ENCODE measurements at places on chromosomes 7 and 10. TPM values are rescaled to one million over a fixed set of nuclear protein-coding genes. Genes with fewer than 3 reads are reported as not detected.

DNA sequence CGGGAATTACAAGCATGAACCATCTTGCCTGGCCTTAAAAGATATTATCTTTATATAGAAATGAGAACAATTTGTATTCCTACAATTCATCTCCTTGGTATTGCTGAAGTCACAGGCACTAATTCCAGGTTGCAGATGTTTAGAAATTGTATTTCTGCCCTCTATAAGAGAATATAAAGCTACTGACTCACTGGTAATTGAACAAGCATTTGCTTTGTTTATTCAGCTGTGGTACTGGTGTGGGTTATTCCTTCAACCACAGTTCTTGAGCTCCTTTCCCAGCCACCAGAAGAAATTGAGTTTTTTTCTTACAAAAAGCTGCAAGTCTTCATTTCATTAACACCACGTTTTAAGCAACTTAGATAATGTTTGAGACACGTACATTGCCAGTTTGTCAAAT, 29.0 kb upstream of the MPP7 start:
- DNase-seq, result peak; percentile 16

- no peak for DNase-seq
Observed at GRCh38 chr7:99835189-99835588, 7.4 kb downstream of the CYP3A43 start.

DNA sequence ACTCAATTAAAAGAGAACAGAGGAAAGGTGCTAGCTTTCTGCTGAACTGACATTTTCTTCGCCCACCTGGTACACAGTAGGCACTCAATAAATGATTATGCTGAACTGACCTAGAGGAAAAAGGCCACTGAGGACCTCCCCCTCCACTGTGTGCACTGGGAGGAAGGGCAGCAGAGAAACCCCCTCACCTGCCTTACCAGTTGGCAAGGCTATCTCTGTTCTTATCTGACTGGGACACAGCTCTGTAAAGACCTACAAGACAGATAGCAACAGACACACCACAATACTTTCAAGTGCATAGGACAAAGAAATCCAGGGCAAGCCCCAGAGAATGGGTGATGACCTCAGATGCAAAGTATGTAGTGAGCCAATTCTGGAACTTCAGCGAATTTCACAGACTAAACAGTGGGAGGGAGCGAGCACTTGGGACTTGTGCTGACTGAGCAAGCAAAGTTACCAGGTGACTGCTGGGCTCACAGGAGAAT, 30.4 kb downstream of the PDLIM1 start:
- peak; percentile 75 for DNase-seq

GRCh38 chr10:71094712-71095390, 117.5 kb upstream of the UNC5B start:
- peak; percentile 8 for DNase-seq

- no peak for DNase-seq
Observed at GRCh38 chr7:108078691-108079090, 51.5 kb downstream of the LAMB4 start.

DNA sequence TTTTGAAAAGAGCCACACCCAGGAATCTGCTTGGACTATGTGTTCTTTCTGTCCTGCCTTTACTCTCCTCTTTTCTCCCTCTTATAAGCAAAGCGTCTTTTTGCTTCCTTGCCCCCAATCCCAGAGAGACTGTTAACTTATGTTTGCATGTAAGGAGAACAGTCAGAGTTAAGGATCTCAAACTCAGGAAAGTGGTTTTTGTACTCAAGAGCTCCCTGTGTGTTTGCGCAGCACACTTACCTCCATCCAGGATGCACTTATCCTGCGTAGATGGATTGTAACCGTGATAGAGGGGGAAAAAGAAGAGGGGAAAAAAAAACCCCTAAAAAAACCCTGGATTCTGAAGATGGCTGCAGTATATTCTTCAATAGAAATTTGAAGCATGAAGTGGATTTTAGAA, 228.9 kb downstream of the AUTS2 start:
- DNase-seq, result no peak

- peak; percentile 74 for DNase-seq
Observed at GRCh38 chr10:102449321-102450123, 1.8 kb downstream of the C10orf95 start.

DNA sequence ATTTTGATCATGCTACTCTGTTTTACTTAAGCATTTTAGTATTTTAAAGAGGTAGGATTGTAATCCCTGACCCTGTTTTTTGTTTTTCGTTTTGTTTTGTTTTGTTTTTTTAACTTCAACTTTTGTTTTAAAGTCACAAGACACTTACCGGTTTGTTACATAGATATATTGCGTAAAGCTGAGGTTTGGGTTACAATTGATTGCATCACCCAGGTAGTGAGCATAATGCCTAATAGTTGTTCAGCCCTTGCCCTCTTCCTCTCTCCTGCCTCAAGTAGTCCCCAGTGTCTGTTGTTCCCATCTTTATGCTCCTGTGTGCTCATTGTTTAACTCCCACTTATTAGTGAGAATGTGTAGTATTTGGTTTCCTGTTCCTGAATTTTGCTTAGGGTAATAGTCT, 93.1 kb upstream of the TEX47 start:
- DNase-seq, result no peak

GRCh38 chr10:14605231-14605925, 169.3 kb downstream of the FAM107B start:
- DNase-seq, result peak; percentile 78

- DNase-seq, result no peak
Observed at GRCh38 chr7:92402920-92403759, 44.1 kb upstream of the GATAD1 start.

GRCh38 chr7:107025449-107026103, 18.9 kb upstream of the PRKAR2B start:
- DNase-seq, result no peak

GRCh38 chr7:140069298-140069949, 6.7 kb upstream of the PARP12 start:
- no peak for DNase-seq

- no peak for DNase-seq
Observed at GRCh38 chr7:139192014-139192706, 38.9 kb upstream of the UBN2 start.

GRCh38 chr7:11935905-11936304, 103.9 kb upstream of the THSD7A start:
- no peak for DNase-seq

DNA sequence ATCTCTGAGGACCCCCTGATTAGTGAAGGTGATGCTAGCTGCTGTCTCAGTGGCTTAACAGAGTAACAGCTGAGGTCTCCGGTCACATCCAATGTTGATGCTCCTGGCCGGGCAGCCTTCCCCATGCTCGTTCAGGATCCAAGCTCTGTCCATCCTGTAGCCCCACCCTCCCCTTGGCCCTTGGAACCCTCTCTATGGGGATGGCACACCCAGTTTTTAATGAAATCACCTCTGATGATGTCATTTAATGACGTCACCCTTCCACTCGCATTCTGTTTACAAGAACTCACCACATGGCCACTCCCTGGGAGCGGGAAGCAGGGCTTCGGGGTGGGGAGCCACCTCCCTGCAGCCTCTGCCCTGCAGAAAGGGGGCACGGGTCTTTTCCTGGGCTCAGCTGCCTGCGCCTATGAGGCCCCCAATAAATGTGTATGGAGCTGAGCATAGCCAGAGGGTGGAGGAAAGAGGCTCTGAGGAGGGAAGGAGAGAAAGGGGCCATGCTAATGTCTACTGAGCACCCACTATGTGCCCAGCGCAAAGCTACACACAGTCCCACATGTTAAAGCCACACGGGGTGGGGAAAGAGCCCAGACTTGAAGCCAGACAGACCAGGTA, 95.5 kb downstream of the OAT start:
- DNase-seq, result no peak

DNA sequence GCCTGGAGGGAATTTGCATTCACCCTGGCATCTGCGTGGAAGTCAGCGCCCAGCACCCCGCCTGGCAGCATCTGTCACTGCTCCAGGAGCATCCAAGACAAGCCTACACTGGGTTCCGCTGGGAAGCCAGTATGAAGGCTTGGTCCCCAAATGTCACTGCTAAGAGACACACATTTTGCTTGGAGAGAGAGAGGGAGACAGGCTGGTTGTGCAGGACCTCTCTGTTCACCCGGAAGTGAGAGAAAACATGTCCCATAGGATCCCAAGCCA, 119.5 kb downstream of the SEC23IP start:
- DNase-seq, result no peak

GRCh38 chr10:52645187-52645758, 127.3 kb downstream of the MBL2 start:
- DNase-seq, result no peak

- no peak for DNase-seq
Observed at GRCh38 chr10:7553531-7553930, 113.2 kb downstream of the ITIH5 start.

- peak; percentile 29 for DNase-seq
Observed at GRCh38 chr7:28984631-28985030, 26.5 kb upstream of the TRIL start.

DNA sequence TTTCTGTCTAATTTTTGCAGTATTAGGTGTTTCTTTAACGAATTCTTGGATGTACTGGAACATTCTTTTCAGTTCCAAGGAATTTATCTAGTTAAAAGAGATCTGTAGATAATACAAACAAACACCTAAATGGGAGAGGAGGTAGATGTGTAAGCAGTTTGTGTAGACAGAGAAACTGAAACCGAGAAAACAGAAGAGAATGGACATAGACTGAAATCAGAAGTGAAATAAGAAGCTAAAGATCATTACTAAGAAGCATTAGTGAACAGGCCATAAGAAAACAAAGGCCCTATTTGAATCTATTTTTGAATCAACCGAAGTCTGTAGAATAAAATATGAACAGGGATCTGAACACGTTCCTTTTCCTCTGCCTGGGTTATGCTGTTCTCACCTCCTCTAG, 26.5 kb upstream of the TMEM229A start:
- DNase-seq, result no peak

DNA sequence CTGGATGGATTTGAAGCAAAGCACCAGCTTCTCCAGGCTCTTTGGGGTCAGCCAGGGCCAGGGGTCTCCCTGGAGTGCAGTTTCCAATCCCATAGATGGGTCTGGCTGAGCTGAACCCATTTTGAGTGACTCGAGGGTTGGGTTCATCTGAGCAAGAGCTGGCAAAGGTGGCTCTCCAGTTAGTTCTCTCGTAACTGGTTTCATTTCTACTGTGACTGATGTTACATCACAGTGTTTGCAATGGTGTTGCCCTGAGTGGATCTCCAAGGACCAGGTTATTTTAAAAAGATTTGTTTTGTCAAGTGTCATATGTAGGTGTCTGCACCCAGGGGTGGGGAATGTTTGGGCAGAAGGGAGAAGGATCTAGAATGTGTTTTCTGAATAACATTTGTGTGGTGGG, 14.2 kb downstream of the LEP start:
- DNase-seq, result no peak

GRCh38 chr7:25851332-25852210, 300.4 kb upstream of the NFE2L3 start:
- peak; percentile 74 for DNase-seq

GRCh38 chr7:134931487-134931886, 54.8 kb upstream of the AGBL3 start:
- no peak for DNase-seq

- DNase-seq, result peak; percentile 32
Observed at GRCh38 chr7:106056513-106057203, 55.5 kb downstream of the SYPL1 start.

DNA sequence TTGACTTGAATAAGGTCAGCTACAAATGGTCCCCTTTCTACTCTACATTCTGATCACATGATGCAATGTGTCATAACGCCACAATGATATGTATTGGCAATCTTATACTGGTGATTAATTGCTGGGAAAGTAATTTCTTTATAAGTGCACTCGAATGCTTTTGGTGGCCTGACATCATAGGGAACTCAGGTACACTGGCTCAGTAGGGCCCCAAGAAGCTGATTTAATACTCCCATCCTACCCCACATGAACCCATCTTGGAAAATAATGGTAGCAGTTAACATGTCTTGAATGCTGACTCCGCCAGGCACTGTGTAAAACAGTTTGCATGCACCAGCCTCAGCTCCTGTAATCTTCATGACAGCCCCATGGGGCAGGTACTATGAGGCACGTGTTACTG, 186.9 kb downstream of the SNX10 start:
- no peak for DNase-seq

- DNase-seq, result no peak
Observed at GRCh38 chr7:149202831-149203231, 7.5 kb downstream of the ZNF282 start.

DNA sequence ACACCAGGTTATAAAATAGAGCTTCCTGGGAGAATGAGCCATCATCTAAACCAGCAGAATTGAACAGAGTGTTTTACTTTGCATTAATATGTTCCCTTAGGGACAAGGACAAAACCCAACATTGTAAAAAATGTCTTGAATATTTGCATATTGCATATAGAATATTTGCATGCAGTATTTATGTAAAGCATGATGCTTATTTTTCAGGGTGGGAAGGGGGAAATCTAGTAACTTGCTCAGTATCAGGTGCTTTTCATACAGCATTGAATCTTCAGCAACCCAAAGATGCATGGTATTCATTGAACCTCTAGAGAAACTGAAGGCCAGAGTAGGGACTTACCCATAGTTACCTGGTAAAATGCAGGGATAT, 409.2 kb upstream of the ZMIZ1 start:
- no peak for DNase-seq

- DNase-seq, result no peak
Observed at GRCh38 chr10:67976292-67977245, 92.1 kb downstream of the SIRT1 start.

GRCh38 chr7:17988858-17989257, 38.8 kb downstream of the PRPS1L1 start:
- DNase-seq, result no peak

GFRA1 gene
- total RNA-seq, result 8.2 TPM

TRPV5 gene
- total RNA-seq, result not detected

CPXM2 gene
- total RNA-seq, result not detected

CPVL gene
- total RNA-seq, result not detected

OPN4 gene
- total RNA-seq, result 0.17 TPM

GJD4 gene
- total RNA-seq, result not detected

BAG3 gene
- 18.5 TPM for total RNA-seq

CFAP46 gene
- total RNA-seq, result not detected

LOXL4 gene
- total RNA-seq, result 0.72 TPM

C7orf57 gene
- 0.26 TPM for total RNA-seq

PIK3CG gene
- not detected for total RNA-seq

SMKR1 gene
- total RNA-seq, result not detected

CPEB3 gene
- 0.09 TPM for total RNA-seq

CADPS2 gene
- 8.6 TPM for total RNA-seq

TAS2R41 gene
- not detected for total RNA-seq

PNLIPRP3 gene
- total RNA-seq, result not detected

COL1A2 gene
- not detected for total RNA-seq

FKBP9 gene
- total RNA-seq, result 298 TPM

EEF1AKMT2 gene
- total RNA-seq, result 29.0 TPM

OR2A1 gene
- total RNA-seq, result not detected

NPC1L1 gene
- not detected for total RNA-seq

NKX2-3 gene
- 2.5 TPM for total RNA-seq

MCU gene
- 115 TPM for total RNA-seq

CNNM1 gene
- 5.2 TPM for total RNA-seq

Measured in Caki2 (cell line).